ENCODE measurements at places on chromosomes 5 and 9.
A peak's percentile ranks its signal among the peaks of the same experiment; 100 is the strongest.

DNA sequence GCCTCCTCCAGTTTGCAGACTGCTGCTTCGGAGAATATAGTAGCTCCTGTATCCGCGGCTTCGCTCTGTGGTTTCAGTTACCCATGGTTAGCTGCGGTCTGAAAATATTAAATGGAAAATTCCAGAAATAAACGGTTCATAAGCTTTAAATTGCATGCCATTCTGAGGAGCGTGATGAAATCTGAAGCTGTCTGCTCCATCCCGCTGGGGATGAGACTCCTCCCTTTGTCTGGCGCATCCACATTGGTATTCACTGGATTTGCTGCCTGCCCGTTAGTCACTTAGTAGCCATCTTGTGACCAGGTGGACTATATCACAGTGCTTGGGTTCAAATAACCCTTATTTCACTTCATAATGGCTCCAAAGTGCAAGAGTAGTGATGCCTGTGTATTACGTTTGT lies 36.3 kb downstream of the MSX2 start:
- DNase-seq: peak; percentile 19

DNA sequence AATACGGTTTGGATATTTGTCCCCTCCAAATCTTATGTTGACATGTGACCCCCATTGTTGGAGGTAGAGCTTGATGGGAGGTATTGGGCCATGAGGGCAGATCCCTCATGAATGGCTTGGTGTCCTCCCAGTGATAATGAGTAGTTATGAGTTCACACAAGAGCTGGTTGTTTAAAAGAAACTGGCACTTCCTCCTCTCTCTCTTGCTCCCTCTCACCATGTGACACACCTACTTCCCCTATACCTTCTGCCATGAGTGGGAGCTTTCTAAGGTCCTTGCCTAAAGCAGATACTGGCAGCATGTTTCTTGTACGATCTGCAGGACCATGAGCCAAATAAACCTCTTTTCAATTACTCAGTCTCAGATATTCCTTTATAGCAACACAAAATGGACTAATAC lies 132.0 kb downstream of the PIK3R1 start:
- DNase-seq: no peak

DNA sequence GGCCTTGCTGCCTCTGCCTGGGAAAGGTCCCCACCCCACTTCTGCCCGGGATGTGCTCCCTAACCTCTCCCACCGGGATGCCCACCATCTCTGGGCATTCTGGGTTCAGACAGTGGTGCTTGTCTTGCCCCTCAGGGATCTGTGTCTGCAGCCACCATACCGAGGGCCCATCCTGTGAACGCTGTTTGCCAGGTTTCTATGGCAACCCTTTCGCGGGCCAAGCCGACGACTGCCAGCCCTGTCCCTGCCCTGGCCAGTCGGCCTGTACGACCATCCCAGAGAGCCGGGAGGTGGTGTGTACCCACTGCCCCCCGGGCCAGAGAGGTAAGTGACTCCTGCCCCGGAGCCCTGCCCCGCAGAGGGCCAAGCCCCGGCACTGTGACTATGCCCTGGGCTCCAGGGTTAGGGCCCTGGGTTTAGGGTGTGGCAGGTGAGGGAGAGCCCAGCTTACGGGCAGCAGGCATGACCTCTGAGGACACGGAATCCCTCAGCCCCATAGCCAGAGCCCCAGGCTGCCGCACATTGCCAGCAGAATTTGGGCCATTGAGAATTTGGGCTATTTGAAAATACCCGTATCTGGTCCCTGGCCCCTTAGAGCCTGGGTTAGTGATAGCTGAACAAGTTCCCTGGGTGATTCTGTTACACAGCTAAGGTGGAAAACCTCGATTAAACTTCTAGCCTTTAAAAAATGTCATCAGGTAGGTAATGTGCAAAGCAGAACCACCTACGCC lies 35.3 kb upstream of the AIF1L start:
- no peak for DNase-seq

GRCh38 chr9:3526165-3526996 lies 580 bp upstream of the RFX3 start:
- peak; percentile 86 for DNase-seq

GRCh38 chr9:36154331-36154952 lies 14.7 kb upstream of the CCIN start:
- DNase-seq: peak; percentile 51

DNA sequence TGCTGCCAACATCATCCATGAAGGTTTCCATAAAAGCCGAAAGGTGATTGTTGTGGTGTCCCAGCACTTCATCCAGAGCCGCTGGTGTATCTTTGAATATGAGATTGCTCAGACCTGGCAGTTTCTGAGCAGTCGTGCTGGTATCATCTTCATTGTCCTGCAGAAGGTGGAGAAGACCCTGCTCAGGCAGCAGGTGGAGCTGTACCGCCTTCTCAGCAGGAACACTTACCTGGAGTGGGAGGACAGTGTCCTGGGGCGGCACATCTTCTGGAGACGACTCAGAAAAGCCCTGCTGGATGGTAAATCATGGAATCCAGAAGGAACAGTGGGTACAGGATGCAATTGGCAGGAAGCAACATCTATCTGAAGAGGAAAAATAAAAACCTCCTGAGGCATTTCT lies 10.1 kb downstream of the TLR4 start:
- DNase-seq: no peak

DNA sequence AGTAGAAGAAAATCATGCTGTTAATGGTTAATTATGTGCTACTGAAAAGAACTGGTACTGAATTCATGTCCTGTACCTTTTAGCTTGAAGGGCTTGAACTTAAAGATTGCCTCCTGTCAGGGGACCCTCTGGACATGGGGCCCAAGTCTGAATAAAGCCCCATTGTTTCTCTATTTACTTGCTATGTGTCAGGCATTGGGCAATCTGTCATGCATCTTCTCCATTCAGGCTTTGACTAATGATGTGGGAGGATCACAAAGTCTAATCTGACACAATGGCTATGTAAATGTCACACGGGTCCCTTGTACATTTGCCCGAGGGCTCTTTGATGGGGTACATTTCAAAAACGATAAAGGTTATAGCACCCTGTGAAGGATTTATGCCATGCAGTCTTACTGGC lies 64.0 kb upstream of the TUSC1 start:
- DNase-seq: no peak
